ENCODE measurements at places on chromosomes 7 and 10. TPM values are rescaled to one million over a fixed set of nuclear protein-coding genes. Genes with fewer than 3 reads are reported as not detected.

Gene CUZD1
- 0.14 TPM for total RNA-seq

Gene PLPP4
- total RNA-seq: 0.75 TPM

Gene MINDY3
- total RNA-seq: 16.1 TPM

Gene MRC1
- total RNA-seq: 47.0 TPM

Gene CCDC7
- 3.3 TPM for total RNA-seq

Gene TAS2R39
- total RNA-seq: not detected

Gene NPC1L1
- total RNA-seq: 16.4 TPM

Gene CABCOCO1
- total RNA-seq: 0.09 TPM

Gene CCM2
- 26.3 TPM for total RNA-seq

Gene TMEM213
- not detected for total RNA-seq

Gene TMEM139
- 3.0 TPM for total RNA-seq

Gene SH2D4B
- total RNA-seq: 0.19 TPM

Gene RET
- total RNA-seq: 0.33 TPM

Gene GBX1
- total RNA-seq: not detected

Gene SPDYE3
- not detected for total RNA-seq

Gene PON1
- 190 TPM for total RNA-seq

Gene NPY
- total RNA-seq: not detected

Gene BUB3
- 53.0 TPM for total RNA-seq

Gene VWDE
- 0.05 TPM for total RNA-seq

Gene COL1A2
- total RNA-seq: 86.2 TPM

Gene SLC39A12
- total RNA-seq: 0.08 TPM

Gene NPY4R
- not detected for total RNA-seq

Gene PRPS1L1
- total RNA-seq: not detected

Gene BNIP3
- total RNA-seq: 151 TPM

Gene OPN4
- total RNA-seq: not detected
